ENCODE measurements at places on chromosomes 3 and 15.

GRCh38 chr3:150180334-150180733 lies 209.6 kb upstream of the PFN2 start:
- no peak for DNase-seq

DNA sequence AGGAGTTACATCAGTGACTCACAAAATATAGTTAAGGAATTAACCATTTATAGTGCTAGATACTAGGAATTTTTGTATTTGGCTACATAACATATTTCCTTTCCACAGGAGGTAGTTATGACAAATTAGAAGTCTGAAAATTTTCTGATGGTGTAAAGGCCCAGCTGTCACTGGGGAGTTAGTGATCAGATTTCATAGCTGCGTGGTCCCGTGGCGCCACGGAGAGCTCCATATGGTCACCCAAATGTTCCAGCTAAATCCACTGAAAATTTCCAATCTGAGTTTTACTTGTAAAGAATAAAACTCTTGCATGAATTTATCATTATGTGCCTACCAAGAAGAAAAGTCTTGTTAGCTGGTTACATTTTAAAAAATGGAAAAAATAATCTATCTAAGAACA lies 368.9 kb upstream of the PLSCR5 start:
- DNase-seq, result no peak

DNA sequence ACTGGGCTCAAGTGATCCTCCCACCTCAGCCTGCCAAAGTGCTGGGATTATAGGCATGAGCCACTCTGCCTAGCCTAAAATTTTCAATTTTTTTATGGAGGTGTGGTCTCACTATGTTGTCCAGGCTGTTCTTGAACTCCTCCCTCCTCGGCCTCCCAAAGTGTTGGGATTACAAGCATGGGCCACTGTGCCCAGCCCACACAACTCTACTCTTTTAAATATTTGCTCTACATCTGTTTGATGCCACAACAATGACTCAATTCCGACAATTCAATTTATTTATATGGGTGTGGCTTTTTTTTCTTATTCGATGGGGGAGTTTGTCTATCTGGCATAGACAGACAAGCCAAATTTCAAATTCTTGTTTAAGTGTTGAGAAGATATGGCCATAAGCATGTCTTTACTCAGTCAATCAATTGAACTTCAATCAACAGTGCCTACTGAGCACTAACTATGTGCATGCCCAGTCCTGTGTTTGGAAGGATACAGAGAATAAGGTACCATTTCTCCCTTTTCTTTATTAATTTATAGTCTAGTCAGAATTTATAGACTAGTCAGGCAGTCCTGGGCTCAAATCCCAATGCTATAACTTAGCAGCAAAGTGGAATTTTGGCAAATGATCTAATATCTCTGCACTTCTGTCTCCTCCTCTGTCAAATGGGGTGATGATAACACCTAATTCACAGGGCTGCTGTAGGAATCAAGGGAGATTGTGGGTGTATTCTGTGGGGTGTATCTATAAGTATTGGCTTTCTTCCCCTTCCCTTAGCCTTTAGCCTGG lies 54.6 kb upstream of the PIAS1 start:
- no peak for DNase-seq

DNA sequence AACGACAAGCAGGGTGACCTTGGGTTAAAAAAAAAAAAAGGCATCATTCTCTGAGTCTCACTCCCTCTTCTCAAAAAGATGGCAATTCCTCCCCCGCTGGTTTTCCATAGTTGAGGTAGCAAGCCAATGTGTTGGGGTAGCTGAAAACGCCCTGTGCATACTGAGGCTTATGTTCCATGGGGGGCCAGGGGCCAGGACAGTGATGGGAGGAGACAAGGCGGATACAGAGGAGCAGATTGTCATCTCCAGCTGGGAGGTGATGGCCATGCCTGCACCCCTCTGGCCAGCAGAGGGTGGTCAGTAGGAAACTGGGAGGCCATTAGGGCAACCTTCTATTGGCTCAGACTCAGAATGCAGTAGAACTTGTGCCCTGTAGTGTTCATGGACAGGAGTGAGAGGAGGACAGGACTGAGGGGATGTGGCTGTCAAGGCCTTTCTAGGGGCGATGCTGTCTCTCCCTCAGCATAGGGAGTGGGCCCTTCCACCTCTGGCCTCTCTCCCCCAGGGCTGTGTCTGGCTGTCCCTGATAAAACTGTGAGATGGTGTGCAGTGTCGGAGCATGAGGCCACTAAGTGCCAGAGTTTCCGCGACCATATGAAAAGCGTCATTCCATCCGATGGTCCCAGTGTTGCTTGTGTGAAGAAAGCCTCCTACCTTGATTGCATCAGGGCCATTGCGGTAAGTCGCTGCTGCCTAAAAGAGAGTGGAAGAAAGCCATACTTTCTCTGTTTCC lies 1.9 kb downstream of the TF start:
- DNase-seq, result no peak

DNA sequence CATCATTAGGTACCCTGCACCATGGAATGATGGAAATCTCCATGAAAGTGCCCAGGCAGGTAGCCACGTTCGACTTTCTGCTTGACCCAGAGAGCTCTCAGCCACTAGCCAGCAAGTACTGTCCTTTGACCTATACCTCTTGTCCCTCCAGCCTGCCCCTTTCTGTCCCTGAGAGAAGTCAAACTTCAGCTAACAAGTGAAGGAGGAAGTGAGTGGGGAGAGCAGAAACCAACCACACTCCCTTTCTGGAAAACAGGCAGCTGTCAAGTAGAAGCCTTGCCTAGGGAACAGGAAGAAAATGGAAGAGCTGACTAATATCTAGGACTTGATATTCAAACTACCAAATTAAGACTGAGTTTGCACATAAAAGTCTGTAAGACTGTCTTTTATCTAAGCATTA lies 30.3 kb upstream of the FSTL1 start:
- DNase-seq, result no peak

GRCh38 chr15:40931300-40932142 lies 2.4 kb downstream of the DLL4 start:
- DNase-seq, result no peak

DNA sequence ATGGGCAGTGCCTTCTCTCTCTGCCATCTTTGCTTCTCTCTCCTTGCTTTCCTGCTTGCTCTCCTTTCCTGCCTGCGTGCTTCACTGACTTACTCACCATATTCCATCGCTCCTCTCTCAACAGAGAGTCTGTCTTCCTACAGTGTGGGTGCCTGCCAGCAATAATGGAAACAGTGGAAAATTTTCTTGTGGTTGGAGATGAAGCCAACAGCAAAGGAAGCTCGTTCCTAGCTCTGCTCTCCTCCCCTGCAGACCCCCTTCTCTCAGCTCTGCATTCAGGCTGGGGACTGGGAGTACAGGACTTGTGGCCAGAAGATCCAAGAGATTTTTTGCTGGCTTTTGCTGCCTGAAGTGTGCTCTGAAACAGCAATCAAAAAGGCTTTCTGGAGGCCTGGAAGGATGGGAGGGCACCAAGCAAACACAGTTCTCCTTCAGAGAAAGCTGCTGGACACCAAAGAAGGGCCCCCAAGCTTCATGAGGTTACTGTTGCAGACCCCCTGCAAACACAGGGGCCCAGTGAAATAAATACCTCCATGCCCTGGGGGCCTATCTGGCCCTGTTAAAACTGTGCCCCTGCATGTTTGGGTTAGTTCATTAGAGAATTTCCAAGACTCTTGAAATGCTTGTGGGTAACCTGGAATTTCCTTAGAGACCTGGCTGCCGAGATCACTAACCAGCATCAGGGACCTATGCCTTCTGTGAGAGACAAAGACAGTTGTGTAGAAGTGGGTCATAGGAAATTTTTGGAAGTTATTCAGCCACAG lies 149.9 kb upstream of the RASGRP1 start:
- no peak for DNase-seq

- no peak for DNase-seq
Measured at GRCh38 chr3:159881828-159882309, 106.8 kb upstream of the IL12A start.

DNA sequence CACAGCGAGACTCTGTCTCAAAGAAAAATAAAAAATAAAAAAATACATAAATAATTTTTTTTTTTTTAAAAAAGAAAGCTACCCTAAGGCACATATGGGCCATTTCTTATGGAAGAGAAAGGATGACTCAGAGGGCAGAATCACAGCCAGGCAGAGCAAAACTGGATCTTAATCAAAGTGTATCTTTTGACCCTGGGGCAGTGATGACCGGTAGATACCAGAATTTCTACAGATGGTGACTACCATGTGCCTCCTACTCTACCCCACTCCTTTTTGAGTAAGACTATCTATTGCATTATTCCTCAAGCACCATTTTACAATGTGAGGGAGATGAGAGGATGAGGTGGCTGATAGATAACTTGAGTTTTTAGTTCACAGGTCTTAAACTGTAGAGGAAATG lies 26.0 kb downstream of the TARS3 start:
- no peak for DNase-seq

DNA sequence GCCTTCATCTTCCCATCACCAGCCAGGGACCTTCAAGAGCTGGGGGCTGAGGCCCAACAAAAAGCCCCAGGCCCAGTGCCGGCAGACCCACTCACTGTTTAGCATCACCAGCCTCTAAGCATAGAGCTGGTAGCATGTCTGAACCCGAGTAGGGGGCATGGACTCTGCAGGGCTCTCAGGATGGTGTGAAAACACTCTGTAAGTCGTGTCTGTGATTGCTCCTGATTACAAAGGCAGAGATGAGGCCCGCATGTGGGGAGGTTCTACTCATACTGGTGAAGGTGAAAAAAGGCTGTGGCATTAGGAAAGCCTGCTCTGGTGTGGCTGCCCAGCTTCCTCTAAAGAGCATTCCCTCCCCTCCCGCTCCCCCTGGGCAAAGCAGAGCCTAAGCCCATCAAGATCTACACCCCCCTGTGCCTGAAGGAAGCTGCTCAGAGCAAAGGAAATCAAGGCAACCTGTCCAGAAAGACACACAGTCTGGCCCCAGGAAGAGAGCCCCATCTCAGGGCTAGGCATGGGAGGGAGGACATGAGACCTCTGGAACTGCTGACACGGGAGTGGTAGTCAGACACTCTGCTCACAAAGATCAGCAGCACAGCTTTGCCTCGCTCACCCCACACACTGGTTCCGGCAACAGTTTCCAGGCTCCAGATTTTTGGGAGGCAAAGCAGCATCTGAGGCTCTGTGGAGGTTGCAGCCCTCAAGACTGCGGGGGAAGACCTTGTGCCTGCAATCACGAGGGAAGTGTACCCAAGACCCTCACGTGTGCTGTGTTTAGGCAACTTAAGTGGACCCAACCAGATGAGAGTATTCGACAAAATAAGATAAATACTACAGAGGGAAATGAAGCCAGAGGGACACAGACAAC lies 36.7 kb downstream of the CCDC12 start:
- no peak for DNase-seq

Data from naive thymus-derived CD4-positive, alpha-beta T cell (primary cell).